Naive B cell (primary cell): ENCODE measurements at places on chromosomes 6 and 20.

GRCh38 chr20:20435453-20435852 is 67.5 kb downstream of the INSM1 start:
- no peak for DNase-seq

DNA sequence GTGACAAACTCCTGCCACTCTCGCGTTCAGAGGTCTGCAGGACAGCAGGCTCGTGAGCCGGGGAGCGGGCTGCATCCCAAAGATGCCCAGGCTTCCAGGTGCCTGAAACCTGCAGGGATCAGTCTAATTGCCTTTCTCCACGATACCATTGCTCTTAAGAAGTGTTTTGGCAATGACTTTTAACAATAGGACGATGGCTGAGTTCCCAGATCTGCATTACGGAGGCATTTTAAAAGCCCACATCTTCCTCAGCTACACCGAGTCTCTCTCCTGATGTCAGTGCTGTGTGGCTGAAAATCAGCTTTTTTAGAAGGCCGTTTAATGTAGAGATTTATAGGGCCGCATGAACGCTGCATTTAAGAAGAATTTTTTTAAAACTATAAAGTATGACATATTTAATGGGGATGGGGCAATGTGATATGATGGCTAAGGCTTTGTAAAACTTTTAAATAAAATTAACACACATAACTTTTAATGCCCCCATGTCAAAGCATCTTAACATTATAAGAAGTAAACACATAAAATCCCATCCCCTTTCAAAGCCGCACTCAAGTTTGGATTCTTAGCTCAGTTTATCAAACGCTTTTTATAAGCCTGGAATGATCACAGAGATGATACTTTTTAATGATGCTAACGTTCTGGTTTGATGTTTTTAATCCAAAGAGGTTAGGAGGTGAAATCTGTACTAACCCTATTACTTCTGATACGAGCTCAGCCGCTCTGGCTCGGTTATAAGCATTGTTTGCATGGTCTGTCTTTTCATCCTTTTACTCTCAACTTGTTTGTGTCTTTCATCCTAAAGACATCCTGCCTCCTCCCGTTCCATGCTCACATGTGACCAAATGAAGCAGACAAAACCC is 386.0 kb downstream of the SMOC2 start:
- DNase-seq: no peak

- no peak for DNase-seq
Observed at GRCh38 chr6:110590821-110591351, 114.5 kb upstream of the SLC22A16 start.

- no peak for DNase-seq
Observed at GRCh38 chr6:88120635-88121034, 45.5 kb downstream of the CNR1 start.

GRCh38 chr6:66128656-66129055 is 421.6 kb upstream of the EYS start:
- DNase-seq: no peak

GRCh38 chr6:42049948-42050296 is 402 bp upstream of the TAF8 start:
- DNase-seq: peak; percentile 38

GRCh38 chr6:150417250-150417649 is 48.4 kb downstream of the IYD start:
- no peak for DNase-seq
